ENCODE measurements at places on chromosomes 12 and 14. TPM values are rescaled to one million over a fixed set of nuclear protein-coding genes. Genes with fewer than 3 reads are reported as not detected.

DNA sequence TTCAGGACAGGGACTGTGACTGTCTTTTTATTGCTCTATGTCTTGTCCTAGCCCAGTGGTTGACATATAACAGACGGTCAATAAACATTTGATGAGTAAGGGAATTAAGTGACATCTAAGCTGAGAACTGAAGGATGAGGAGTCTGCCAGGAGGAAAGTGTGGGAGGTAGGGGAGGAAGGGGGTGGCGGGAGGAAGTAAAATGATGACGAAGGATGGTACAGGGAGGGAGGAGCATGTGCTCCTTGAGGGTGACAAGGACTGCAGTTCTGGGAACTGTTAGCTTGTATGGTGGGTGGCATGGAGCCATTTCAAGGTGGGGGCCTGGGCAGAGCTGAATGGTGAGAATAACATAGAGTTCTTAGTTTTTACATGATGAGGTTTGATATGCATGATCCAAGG is 64.4 kb downstream of the RGS6 start:
- DNase-seq: no peak

The GSG1 gene
- not detected for total RNA-seq

The GOLGA3 gene
- 60.4 TPM for total RNA-seq

The CLEC1B gene
- total RNA-seq: not detected

GRCh38 chr14:30410986-30411385 is 148.0 kb upstream of the G2E3 start:
- no peak for DNase-seq

The GLIPR1L1 gene
- not detected for total RNA-seq

The EPYC gene
- not detected for total RNA-seq

DNA sequence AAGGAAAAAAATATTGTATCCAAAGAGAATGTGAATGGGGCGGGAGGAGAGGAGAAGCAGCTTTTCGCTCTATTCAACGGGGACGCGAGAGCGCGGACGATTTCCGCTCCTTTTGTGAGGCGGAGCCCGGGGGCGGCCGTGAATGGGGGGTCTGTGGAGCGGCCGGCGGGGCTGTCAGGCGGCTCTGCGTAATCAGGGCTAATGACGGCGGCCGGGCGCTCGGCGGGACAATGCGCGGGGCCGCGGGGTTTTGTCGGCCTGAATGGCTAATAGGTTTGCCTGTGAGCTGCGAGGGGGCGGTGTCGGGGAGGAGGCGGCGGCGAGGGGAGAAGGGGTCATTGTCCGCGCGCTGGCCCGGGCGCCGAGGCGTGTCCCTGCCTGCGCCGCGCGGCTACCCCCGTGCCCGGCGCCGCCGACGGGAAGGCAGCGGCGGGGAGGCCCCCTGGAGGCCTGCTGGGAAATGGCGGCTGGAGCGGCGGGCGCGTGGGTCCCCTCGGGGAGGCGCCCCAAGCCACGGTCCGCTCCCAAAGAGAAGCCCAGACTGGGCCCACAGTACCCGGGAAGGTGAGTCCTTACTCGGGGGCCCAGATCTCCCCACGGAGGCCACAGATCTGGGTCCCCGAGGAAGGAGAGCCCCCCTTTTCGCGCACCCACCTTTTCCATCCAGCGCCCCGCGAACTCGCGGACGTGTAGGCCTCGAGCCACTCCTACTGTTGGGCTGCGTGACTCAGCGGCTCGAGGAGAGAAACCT is 6.0 kb downstream of the SIX6 start:
- DNase-seq: no peak

DNA sequence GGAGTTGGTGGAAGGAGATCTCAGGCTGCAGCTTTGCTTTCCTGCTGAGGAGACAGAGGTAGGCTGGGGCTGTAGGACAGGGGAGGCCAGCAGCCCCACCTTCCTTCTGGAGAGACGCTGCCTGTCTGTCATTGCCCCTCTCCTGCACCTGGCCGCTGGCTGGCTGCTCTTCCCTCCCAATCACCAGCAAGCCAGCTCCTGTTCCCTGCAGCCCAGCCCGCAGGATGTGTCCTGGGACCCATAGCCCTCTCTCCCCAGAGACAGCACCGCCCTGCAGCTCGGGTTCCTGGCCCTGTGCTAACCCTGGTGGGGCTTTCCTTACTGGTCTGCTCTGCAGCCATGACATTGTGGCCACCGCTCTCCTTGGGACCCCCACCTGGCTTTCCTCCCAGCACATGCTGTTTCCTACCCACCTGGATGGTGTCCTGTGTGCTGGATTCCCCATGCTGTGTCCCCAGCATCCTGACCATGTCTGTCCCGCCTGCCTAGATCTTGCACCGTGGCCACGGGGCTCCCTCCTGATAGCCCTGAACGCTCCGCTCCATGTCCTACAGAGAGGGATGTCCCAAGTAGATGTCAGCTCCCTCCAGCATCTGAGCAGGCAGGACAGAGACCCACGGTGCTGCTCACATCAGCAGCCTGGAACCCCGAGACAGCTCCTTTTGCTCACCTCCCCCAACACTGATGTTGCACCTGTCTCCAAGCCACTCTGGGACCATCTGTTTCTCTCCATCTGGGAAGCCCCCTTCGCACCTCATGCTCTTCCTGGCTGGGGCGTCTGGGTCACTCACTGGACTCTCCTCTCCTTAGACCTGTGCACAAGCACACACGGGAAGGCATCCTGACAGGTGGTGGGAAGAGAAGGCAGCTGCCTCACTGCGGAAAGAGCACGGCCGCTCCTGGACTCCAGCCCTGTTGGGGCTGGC is 1.1 kb upstream of the MTA1 start:
- no peak for DNase-seq

- DNase-seq: no peak
Measured at GRCh38 chr12:92995258-92995903, 66.3 kb upstream of the EEA1 start.

The LRRK2 gene
- total RNA-seq: 0.80 TPM

The BIN2 gene
- 109 TPM for total RNA-seq
